ENCODE measurements at places on chromosomes 11 and 22.

GRCh38 chr11:11157185-11157584 is 195.9 kb downstream of the CSNK2A3 start:
- DNase-seq: peak; percentile 16

DNA sequence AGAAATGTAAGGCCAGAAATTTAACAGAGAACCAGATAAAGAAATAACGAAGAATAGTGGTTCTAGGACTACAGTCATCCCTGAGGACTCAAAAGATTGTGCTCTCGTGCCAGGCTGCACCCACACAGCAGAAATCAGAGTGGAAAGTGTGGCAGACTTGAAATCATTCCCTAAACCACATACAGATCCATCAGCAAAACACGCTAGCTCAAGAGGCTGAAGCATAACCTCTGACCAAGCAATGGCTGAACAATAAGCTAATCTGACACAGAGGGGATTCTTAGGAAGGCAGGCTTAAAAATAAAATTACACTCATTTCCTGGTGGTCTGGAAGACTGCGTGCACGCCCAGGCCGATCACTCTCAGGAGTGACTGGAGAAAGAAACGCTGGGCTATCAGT is 19.0 kb downstream of the NCF4 start:
- DNase-seq: no peak

GRCh38 chr11:117816846-117817367 is 7.6 kb downstream of the FXYD2 start:
- DNase-seq: no peak

DNA sequence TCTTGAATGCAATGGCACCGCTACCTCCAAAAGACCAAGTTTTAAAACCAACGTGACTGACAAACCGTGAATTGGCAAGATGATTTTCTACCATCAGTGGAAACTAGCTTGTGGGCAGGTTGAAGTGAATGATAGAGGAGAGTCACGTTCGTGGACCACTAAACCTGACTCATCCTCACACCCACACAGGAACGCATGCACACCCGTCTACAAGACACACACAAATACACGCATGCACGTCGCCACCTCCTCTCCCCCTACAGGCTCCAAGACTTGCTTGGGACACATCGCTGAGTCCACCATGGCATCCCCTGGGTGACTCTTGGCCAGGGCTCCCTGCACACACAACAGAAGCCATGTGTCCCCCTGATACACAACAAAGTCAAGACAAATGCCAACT is 14.4 kb downstream of the TMPRSS6 start:
- DNase-seq: no peak

- no peak for DNase-seq
Measured at GRCh38 chr22:44396021-44396726, 83.4 kb upstream of the SHISAL1 start.

- DNase-seq: no peak
Measured at GRCh38 chr11:77530879-77531278, 57.0 kb upstream of the PAK1 start.

- DNase-seq: no peak
Measured at GRCh38 chr22:22755778-22756100, 111.3 kb downstream of the GGTLC2 start.

GRCh38 chr11:19918302-19919049 is 205.8 kb downstream of the NAV2 start:
- DNase-seq: no peak

GRCh38 chr11:102081313-102081712 is 28.9 kb upstream of the YAP1 start:
- DNase-seq: no peak

DNA sequence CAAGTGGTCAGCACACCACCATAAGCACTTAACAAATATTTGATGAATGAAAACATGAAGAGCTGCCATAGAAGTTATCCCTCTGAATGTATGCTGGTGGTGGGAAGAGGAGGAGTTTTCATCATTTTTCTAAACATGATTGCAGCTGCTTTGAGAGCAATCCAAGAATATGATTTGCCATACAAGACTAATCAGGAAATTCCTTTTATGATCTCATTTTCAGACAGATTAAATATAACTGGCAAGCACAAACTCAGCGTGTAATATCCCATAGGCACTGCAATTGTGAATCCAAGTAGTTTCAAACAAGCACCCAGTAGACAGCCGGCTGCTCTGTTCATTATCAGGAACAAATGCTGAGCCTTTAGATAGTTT is 505.7 kb upstream of the LUZP2 start:
- DNase-seq: no peak

- peak; percentile 92 for DNase-seq
Measured at GRCh38 chr11:33773987-33774735, at the start of gene FBXO3. FBXO3 (minus strand) TSS chr11:33774520; CDS start chr11:33774497, 23 bp downstream.

DNA sequence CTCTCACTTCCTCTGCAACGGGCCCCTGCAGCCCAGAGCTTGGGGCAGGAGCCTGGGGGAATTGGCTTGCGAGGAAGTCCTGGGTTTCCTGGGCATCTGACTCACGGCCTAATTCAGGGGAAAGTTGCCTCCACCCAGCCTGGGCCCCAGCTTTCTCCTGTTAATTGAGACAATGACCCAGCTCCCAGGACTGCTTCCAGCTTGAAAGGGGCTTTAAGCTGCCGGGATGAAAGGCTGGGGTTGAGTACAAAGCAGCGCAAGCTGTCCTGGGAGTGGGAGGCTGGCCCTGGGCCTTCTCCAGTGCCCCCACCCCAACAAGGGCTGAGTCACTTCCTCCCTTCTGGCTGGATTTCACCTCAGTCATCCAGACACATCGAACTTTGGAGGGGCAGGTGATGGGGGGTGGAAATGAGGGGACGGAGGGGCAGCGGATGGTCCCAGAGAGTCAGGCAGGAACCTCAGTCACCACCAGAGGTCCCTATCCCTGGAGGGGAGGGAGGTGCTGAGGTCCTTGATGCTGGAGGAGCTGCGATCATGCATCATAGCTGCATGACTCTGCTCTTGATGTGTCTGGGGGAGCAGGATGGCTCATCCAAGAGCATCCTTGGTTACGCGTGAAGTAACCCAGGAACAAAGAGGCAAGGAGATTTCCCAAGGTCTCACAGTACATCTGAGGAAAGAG is 30.1 kb upstream of the OAF start:
- no peak for DNase-seq

DNA sequence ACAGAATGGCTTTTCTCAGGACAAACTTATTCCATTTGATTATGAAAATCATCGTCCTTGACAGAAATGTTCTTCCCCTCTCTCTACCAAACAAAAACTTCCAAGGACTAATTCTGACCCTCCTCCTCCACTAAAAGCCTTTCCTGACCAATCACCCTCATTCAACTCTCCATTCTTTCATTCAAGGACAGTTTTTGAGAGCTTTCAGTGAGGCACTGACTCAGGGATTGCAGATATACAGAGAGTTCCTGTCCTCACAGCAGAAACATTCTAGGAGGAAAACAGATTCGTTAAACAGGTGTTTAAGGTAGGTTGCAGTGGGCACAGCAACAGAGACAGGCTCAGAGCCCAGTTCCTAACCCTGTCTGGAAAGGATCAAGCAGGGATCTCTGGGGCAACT is 41.5 kb downstream of the OR4D9 start:
- no peak for DNase-seq

DNA sequence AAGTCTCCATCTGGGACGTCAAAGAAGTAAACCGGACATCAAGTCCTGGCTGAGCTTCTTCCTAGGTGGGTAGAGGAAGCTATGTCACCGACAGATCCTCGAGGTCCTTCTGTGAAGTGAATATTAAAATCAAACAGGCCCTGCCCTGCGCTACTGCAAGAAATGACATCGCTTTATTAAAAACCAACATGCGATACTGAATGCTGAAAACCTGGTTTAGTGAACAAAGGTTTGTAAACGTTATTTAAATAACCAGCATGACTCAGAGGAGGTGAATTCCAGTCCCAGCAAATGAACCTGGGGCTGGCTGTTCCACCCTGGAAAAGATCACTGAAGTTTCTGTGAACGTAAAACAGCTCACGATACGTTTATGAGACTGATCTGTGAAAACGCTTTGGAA is 645 bp downstream of the RTCB start:
- no peak for DNase-seq

DNA sequence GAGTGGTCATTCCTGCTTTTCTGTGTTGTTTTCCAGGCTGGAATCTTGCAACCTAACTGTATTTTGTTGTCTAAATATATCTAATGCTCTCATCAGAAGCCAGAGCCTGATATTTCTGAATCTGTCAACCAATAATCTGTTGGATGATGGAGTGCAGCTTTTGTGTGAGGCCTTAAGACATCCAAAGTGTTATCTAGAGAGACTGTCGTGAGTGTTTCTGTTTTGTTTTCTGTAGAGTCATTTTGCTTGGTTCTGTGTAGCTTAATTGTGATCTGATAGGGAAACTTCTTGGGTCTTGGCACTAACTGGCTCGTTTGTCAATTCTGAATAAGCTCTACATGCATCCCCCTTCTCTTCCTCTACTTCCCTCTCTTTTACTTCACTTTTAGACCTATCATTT is 31.2 kb upstream of the RBMXL2 start:
- DNase-seq: no peak

DNA sequence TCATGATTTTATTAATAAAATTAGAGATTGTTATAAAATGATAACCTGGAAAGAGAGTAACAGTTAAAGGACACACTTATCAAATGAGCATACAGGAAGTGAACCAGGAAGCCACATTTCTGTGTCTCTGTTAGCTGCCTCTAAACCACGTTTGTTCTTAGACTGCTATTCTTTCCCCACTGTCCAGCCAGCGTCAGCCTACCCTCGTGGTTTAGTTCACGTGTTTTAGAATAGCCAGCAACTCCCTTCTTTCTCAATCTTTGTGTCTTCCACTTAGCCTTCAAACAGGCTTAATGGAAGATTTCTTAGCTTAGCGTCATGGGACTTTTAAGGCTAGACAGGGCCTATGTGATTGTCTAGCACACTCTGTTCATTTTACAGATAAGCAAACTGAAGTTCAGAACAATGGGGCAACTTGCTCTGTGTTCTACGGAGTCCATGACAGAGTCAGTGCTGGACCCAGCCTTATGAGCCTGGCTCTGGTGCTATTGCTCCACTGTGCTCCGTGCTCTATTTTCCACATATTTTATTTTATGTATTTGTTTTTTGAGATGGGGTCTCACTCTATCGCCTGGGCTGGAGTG is 27.2 kb downstream of the GRAMD1B start:
- no peak for DNase-seq

DNA sequence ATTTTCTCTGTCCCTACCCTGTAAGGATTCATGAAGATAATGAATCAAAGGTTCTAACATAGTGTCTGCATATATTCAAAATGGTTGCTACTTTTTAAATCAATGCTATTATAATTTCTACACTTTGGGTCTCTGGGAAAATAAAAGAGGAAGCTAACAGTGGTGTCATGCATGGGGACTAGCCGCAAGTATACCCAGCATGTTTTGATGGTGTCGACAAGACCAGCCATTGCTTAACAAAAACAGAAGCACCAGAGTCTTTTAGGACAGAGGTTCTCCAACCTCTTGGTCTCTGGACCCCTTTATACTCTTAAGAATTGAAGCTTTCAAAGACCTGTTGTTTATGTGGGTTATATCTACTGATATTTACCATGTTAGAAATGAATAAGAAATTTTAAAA is 37.8 kb downstream of the RNF141 start:
- DNase-seq: no peak

- no peak for DNase-seq
Measured at GRCh38 chr11:69342588-69343330, 48.8 kb downstream of the MYEOV start.

DNA sequence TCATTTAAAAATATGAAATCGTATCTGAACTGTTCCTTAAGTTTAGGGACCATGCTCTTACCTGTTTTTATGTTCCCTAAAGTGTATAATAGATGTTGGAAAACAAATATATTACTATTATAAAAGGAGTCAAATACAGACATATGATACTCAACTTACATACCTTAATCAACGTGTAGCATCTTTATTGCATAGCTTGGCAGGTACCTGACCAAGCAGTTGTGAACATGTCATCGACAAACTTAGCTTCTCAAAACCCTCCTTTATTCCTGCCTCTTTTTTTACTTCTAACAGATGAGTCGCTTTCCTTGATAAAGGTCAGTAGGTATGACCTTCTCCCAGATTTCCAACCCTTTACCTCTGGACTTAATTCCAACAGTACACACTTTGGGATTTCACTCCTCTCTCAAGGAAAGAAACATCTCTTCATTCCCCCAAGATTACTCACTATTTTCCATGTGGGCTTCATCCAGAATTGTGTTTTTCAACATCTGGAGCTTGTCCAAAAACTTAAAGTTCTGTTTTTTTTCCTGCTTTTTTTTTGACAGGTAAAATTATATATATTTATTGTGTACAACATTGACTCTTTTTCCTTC is 11.9 kb downstream of the HIPK3 start:
- peak; percentile 40 for DNase-seq

DNA sequence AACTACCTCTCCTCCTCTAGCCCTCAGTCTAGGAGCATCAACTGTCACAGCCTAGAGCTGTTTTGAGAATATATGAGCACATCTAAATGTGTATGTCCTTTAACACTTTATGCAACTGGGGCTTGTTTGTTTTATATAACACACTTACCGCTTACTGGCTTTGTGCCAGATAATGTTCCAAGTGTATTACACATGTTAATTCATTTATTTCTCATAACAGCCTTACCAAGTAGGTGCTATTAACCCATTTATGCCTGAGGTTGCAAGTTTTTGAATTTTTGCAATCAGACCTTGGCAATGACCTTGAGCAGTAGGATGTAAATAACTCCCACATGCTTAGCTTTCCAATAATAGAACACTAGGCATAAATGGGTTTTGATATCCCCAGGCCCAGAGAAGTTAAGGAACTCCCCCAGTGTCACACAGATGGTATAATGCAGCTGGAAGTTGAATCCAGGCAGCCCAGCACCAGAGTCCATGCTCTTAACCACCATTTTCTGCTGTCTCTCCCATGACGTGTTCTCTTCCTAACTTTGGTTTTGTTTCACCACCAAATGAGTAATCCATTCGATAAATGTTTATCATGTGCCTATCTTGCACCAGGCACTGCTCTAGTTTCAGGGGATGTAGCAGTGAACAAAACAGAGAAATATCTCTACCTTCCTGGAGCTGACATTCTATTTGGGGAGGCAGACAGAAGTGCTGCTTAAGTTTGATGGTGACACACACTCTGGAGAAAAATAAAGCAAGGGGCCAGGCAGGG is 23.1 kb downstream of the PRDM11 start:
- DNase-seq: no peak

DNA sequence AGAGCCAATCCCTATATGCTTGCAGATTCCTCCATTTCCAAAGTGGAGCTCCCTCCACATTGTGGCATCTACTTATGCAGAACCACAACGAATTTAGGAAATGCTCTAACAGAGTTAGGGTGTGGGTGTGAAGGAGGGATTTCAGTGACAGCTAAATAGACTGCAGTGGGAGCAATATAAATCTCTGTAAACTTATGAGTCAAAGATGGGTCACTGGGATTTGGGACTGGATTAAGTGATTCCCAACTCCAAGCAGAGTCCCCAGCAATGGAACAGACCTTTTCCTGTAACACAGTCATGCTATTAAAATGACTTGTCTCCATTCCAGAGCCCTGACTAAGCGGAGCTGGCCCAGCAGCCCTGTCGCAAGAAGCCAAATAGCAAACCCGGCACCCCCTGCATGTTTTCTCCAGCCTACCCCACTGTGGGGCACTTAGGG is 36.6 kb downstream of the RPL27A start:
- DNase-seq: no peak
